ENCODE measurements at places on chromosomes 2 and 18.
A peak's percentile ranks its signal among the peaks of the same experiment; 100 is the strongest.

DNA sequence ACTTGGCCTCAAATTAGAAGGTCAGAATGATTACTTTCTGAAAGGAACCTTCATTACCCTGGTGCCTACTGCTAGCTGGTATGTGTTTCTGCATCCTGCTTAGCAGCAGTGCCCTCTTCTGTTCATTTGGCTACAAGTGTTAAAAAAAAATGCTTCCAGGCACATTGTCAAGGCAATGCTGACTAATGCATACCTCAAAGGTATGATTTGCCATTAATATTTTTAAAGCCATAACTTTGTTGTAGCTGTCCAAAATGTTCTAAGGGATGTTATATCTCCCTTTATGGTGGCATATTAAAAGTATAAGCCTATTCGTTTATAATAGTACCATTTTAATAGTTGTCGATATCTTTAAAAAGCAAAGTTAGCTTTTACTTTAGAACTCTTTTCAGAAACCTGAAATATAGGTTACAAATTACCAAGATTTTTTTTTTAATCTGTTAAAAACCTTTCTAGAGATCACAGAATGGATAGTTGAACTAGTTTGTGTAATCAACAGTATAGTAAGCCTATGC lies 52.0 kb upstream of the FAM171B start:
- peak; percentile 36 for DNase-seq

- no peak for DNase-seq
Observed at GRCh38 chr18:28650860-28651259, 473.9 kb upstream of the CDH2 start.

GRCh38 chr18:35047697-35048292 lies 6.6 kb downstream of the MAPRE2 start:
- DNase-seq = no peak

DNA sequence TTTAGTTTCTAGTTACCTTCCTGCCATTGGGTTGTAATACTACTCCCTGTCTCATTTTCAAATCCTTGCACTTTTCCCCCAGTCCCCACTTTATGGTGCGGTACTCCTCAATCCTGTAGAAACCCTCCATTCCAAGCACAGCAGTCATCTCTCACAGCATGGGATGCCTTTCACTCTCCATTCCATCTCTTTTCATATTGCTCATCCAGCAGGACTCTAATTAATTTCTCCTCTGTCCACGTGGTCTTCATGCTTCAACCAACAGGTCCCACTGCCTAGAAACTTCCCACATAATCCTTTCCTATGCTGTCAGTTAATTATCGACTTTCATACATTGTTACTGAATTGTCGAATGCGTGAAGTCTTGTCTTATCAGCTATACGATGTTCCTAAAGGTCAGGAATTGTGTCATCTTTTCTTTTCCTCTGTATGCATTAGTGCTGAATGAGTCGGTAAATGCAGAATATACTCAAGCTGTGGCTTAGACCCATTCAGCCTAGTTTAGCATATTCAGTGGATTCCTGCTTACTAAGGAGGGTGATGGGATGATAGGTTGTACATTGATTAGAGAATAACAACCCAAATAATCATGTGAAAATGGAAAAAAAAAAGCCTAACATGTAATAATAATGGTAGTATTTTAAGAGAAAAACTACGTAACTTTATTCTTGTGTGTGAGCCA lies 89.7 kb downstream of the CRIM1 start:
- DNase-seq = no peak

GRCh38 chr18:35603008-35603407 lies 21.5 kb downstream of the GALNT1 start:
- DNase-seq = no peak

DNA sequence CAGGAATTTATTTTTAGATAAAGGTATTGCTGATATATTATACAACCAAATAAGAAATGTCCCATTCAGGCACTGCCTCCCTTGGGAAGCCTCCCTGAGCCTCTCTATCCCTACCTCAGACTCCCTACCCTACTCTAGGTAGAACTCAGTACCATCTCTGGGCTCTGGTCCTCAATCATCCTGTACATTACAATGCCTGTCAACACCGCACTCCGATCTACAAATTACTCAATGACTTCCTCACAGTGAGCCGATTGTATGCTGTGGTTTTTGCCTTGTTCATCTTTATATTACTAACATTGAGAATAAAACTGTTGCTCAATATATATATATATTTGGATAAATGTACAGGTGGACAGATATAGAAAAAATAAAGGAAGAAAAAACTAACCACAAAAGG lies 207.5 kb downstream of the STK39 start:
- no peak for DNase-seq

DNA sequence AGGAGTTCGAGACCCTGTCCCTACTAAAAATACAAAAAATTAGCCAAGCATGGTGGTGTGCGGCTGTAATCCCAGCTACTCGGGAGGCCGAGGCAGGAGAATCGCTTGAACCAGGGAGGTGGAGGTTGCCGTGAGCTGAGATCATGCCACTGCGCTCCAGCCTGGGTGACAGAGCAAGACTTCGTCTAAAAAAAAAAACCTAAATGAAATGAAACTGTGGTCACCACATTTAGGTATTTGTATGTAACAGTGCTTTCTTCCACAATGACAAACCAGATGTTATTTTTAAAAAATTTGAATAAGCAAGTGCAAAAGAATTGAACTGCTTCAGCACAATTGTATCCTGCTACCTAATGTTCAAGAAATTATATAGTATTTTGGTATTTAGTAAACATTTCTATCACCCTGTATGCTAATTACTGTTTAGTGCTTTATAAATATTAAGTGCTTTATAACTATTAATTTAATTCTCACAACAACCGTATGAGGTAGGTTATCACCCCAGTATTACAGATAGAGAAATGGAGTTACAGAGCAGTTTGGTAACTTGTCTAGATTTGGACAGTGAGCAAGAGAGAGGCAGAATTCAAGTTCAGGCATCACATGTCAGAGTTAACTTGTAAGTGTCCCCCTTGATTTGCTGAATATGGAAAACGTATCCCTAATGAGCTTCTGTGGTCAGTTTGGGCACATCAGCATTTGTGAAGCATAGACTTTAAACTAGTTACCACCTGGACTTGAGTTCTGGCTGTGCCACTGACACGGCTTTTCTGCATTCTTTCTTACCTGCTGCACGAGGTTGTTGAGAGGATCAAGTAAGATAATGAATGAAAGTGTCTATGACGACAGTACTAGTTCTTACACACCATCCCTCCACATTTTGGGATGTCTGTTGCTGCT lies 14.4 kb downstream of the PHLPP1 start:
- DNase-seq = peak; percentile 45

- no peak for DNase-seq
Observed at GRCh38 chr2:237299906-237300305, 114.1 kb downstream of the COL6A3 start.

GRCh38 chr2:118844261-118845004 lies 3.0 kb downstream of the EN1 start:
- no peak for DNase-seq

GRCh38 chr2:205343103-205343502 lies 339.2 kb upstream of the NRP2 start:
- DNase-seq = no peak

GRCh38 chr2:113700186-113700841 lies 56.1 kb downstream of the SLC35F5 start:
- DNase-seq = peak; percentile 85

GRCh38 chr2:206558492-206558891 lies 83.8 kb upstream of the FAM237A start:
- no peak for DNase-seq

- DNase-seq = no peak
Observed at GRCh38 chr2:204495381-204495780, 49.9 kb upstream of the PARD3B start.

GRCh38 chr2:72138921-72139381 lies 8.7 kb downstream of the CYP26B1 start:
- DNase-seq = no peak

- DNase-seq = no peak
Observed at GRCh38 chr2:241563031-241563507, 4.5 kb downstream of the BOK start.

- no peak for DNase-seq
Observed at GRCh38 chr2:19881221-19881907, 20.4 kb downstream of the TTC32 start.

DNA sequence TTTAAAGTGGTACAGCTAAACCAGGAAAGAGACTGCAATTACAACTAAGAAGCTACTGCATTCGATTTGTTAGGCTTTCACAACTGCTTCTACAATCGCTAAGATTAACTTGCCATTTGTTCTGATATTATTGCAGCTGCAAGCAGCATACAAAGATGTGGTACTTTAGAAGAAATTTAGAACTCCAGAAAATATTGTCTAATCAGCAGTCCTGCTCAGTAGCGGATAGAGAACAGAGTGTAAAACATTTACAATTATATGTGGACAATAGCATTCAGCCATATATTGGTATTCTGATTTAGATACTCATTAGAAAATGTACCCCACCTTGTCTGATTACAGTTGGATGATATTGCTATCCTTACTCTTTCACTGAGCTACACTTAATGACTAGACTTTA lies 265.3 kb downstream of the DCC start:
- DNase-seq = no peak

GRCh38 chr2:240136671-240137292 lies 677 bp upstream of the COPS9 start:
- peak; percentile 56 for DNase-seq

GRCh38 chr2:46385786-46386577 lies 88.8 kb downstream of the EPAS1 start:
- no peak for DNase-seq
